Retina (tissue), 1 donor: ENCODE measurements at places on chromosomes 4 and X.

- no peak for DNase-seq
Measured at GRCh38 chr4:8215001-8215427, 15.9 kb downstream of the SH3TC1 start.

DNA sequence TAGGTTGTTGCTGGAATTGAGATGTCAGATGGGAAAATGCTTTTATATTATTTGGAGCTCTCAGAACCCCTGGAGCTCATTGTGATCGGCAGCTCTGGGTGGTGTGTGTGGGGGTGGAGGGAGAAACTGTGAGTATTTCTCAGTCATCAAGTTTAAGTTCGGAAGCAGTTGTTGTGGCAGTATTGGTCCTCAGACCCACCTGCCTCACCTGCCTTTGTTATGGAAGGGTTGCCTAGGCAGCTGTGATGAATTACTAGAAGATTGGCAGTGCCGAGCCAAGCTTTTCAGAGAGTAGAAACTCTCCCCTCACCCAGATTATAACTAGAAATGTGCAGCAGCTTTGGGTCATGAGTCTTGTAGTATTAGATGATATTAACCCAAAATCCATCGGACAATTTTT, 9.5 kb downstream of the IGSF1 start:
- DNase-seq: no peak

DNA sequence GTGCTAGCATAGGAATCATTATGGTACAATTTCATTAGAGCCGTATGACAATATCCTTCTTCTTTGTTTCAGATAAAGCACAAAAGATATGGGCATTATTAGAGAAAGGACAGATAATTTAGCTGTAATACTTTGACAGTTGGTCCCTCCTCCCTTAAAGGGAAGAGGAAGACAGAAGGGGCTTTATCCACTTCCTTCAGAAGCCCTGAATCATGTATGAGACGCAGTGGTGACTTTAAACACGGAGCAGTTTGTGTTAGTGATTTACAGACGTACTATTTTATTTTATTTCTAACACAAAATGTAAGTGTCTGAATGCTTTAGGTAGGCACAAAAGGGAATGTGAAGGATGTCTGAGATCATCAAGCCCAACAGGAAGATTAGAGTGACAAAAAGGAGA, 467.7 kb downstream of the IL15 start:
- DNase-seq: no peak

DNA sequence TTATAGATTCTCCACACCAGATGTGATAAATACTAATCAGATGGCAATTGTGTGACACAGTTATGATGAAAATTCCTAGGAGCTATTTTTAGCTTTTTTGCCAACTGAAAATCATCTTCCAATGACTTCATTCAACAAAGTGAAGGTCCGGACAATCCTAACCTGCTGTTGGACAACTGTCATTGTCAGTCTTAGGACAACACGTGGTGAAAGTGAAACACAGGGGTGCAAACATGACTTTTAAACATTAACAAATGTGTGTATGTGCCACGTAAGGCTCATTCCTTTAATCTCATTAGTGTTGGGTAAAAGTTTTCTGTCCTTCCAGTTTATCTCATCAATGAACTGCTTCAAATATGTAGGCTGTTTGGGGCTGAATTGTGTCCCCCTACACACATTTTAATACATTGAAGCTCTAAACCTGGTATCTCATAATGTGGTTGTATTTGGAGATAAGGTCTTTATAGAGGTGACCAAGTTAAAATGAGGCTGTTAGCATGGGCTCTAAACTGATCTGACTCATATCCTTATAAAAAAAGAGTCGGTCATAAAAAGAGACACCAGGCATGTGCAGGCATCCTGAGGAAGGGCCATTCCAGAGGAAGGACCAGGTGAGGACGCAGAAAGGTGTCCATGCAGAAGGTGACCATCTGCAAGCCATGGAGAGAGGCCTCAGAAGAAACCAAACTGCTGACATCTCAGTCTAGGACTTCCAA, 41.2 kb upstream of the SMAD1 start:
- no peak for DNase-seq

DNA sequence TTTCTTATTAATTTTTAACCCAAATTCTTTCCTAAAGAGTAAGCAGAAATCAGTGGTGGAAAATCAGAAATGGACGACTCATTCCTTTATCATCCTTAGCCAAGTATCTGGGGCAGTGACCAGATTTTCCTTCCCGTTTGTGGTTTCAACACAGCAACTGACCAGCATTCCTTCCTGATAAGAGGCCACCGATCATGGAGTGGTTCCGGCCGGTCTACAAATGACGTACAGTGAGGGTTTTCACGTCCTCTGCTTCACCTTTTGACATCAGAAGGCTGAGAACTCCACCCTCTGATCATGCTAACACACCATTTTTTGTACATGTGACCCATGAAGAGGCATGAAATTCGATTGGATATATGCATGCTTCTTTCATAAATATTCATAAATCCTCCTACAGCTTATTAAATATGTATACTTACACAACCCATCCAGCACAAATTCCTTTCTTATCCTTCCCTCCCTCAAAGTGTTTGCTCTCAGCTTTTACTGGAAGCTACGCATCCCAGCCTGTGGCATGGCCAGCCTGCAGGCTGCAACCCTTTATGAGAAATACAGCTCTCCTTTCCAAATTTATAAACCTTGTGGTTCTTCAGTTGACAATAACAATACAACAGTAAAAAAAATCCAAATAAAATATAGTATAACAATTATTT, 173.0 kb upstream of the CASK start:
- DNase-seq: no peak

DNA sequence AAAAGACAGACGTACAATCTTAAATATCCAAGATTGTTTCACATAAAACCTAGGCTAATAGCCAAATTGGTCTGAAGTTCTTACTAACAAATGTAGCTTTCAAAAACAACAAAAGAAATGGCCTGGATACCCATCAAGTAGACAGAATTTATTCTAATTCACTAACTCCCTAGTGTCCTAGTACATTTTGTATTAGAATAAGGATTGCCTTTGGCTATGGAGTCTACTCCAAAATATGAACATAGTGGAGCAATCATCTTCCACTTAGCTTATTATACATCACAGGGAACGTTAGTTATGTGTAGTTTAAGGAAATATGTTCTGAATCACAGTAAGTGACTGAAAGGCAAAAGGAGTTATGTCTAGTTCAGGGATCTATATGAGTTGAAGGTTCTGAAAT, 81.7 kb downstream of the MAPK10 start:
- DNase-seq: no peak

GRCh38 chrX:65932173-65933084, 107.5 kb downstream of the VSIG4 start:
- no peak for DNase-seq

GRCh38 chrX:120428309-120428708, 40.8 kb downstream of the LAMP2 start:
- no peak for DNase-seq

- DNase-seq: no peak
Measured at GRCh38 chr4:41509451-41509866, 28.5 kb upstream of the LIMCH1 start.

DNA sequence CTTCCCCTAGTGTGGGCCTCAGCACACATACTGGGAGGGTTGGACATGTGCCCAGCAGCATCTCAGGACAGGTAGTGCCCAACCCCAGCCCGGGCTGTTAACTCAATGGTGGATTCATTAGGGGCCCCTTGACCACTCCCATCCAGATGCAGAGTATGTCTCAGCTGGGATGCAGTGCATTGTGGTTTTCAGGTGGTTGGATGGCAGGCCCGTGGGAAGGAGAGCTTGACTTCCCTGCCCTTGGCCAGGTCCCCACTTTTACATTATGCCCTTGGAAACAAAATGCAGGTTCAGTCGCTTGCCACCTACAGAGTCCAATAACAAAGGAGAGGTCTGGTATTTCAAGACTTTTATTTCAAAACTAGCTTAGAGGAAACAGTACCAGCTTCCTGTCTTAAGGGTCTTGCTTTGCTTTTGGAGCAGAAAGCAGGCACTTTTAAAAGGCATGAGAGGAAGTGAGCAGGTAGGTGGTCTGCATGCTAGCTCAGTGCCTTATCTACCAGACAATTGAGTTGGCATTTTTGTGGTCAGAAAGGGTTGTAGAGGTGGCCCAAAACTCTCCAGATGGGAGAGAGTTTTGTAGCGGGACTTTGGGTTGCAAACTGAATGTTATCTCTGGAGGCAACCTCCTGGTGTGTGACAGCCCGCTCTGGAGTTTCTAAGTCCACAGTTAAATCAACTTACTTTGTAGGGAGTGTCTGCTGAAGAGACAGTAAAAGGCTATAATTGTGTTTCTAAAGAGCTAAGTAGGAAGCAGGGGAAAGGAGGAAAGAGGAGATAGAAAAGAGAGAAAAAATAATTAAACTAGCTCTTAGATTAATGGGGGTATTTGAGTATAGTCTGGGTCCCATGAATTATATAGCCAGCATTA, 171.0 kb downstream of the GALNTL6 start:
- no peak for DNase-seq

- DNase-seq: no peak
Measured at GRCh38 chrX:131588995-131589394, 45.1 kb downstream of the OR13H1 start.

DNA sequence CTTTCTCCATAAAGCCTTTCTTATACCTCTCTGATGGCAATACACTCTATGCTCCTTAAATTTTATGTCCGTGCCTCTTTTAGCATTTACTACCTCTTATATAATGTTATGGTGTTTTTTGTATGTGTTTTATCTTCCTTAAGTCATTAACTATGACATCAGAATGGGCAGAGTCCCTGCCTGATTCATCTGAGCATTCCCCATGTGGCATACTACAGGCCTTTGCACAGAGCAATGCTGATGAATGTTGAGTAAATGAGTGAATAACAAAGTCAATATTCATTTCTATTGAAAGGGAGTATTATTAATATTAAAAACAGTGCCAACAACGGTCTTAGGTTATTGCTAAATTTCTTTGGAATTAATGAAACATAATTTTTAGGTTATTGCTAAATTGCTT, 18.8 kb upstream of the RPS6KA3 start:
- DNase-seq: no peak

- peak; percentile 55 for DNase-seq
Measured at GRCh38 chrX:41923978-41924683, 777 bp upstream of the CASK start.

GRCh38 chr4:138485498-138485897, 243.3 kb upstream of the SLC7A11 start:
- DNase-seq: no peak

GRCh38 chr4:108160741-108161352, 7.9 kb downstream of the LEF1 start:
- no peak for DNase-seq

DNA sequence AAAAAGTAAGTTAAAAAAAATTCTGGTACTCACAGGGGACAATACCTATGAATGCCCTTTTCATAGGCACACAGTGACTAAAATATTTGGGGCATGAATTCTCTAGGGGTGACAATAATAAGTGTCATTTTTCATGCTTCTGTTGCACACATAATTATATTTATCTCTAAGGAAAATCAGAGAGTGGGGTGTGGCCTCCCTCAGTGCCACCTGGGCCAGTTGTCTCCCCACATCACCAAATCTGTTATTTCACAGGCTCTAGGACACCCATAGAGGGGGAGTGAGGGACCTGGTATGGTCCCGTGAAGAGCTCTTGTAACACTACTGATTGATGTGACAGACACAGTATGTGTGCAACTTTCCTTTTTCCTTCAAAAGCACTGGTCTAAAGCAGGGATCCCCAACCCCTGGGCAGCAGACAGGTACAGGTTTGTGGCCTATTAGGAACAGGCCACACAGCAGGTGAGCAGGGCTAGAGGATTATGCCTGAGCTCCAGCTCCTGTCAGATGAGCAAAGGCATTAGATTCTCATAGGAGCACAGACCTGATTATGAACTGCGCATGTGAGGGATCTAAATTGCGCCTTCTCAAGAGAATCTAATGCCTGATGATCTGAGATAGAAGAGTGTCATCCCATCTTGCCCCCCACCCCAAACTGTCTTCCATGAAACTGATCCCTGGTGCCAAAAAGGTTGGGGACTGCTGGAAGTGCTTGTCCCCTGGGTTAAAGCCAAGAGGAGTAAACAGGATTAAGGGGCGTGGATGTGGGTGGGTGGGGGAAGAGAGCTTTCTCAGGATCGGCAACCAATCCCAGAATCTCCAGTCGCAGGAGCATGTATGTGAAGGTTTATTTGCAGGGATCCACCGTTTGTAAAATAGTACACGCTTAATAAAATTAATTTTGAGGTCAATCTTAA, 856 bp downstream of the SLC9B1 start:
- DNase-seq: no peak

DNA sequence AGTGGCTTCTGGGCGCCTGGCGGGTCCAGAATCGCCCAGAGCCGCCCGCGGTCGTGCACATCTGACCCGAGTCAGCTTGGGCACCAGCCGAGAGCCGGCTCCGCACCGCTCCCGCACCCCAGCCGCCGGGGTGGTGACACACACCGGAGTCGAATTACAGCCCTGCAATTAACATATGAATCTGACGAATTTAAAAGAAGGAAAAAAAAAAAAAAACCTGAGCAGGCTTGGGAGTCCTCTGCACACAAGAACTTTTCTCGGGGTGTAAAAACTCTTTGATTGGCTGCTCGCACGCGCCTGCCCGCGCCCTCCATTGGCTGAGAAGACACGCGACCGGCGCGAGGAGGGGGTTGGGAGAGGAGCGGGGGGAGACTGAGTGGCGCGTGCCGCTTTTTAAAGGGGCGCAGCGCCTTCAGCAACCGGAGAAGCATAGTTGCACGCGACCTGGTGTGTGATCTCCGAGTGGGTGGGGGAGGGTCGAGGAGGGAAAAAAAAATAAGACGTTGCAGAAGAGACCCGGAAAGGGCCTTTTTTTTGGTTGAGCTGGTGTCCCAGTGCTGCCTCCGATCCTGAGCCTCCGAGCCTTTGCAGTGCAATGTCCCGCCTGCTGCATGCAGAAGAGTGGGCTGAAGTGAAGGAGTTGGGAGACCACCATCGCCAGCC, at the start of gene ATOH1:
ATOH1 (plus strand) TSS at position 422 of the 663 bp plus-strand sequence; CDS start at position 596, 174 bp downstream.
- no peak for DNase-seq

DNA sequence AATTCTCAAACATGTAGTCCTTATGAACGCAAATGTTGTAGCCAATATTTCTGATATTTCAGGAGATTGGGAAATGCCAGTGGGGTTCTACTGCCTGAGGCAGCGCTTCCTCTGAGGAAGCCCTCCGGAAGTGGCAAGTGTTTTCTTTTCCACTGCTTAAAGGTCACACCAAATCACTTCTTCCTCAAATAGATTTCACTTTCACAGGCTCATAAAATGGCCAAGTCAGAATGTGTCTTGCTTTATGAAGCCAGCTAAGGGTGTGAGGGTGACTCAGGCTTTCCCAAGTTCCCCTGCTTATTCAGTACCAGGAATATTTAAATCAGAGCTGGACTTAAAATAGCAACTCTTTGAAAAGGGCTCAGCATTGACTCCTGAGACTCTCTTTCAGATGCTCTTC, 514.2 kb upstream of the DIPK2B start:
- DNase-seq: no peak
